CD4-positive, alpha-beta T cell treated with Interleukin-2 at 100 ng/mL for 4 hours (primary cell): ENCODE measurements at places on chromosomes 13 and 19.
A peak's percentile ranks its signal among the peaks of the same experiment; 100 is the strongest.

DNA sequence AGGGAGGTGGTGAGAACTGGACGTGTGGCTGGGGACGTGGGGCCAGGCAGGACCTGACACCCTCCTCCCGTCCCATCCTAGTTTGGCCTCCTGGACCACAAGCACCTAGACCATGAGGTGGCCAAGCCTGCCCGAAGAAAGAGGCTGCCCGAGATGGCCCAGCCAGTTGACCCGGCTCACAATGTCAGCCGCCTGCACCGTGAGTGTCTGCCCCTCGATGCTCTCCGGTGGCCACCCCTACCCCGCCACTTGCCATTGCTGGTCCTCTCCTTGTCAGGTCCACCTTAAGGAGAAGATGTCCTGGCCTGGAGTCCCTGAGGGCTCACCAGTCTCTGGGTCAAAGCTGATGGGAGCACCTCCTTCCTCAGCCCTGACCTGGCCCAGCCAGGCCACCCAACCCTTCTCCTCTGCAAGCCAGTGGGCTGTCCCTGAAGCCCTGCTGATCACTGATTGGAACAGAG lies 2.2 kb downstream of the ANGPTL4 start:
- no peak for DNase-seq

- no peak for DNase-seq
These were observed 151.9 kb downstream of the LACC1 start for GRCh38 chr13:44031555-44031954.

GRCh38 chr13:54636231-54636630 lies 1607.6 kb downstream of the OLFM4 start:
- DNase-seq, result no peak

DNA sequence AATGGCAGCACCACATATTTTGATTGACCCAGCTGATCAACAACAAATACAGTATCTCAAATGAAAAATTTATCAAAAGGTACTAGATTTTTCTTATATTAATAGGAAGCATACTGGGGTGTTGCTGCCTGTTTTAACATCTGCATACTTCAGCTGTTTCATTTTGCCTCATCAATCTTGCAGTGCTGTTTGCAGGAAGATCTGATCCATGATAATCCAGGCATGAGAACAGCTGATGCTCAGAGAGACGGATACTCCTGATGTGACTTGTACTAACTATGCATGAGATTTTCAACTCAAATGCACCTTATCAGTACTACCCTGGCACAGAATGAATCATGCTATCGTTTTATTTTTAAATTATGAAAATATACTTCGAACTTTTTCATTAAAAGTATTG lies 2136.8 kb downstream of the PCDH9 start:
- no peak for DNase-seq

- DNase-seq, result no peak
These were observed 799.7 kb downstream of the DACH1 start for GRCh38 chr13:71067165-71067815.

DNA sequence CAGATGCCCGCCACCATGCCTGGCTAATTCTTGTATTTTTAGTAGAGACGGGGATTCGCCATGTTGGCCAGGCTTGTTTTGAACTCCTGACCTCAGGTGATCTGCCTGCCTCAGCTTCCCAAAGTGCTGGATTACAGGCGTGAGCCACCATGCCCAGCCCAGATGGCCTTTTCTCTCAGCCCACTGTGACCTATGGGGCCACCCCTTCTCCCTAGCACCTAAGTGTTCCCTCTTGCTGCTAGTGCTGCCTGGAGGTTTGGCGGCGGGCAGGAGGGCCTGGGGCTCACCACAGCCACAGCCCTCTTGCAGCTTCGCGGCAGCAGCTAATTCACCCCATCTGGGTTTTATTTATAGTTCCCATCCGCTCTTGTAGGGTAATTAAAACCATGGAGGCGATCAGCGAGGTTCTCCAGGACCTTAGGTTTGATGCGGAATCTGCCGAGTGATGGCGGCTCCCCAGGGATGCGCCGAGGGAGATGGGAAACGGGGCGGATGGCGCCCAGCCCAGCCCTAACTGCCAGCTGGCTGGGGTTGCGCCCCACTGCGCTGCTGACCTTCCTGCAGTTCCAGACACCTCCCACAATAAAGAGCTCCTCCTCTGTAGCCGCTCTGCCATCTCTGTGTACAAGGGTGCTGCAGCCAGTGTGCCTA lies 3.3 kb downstream of the REX1BD start:
- no peak for DNase-seq

- peak; percentile 20 for DNase-seq
These were observed 89.4 kb downstream of the DPF1 start for GRCh38 chr19:38134540-38135149.

DNA sequence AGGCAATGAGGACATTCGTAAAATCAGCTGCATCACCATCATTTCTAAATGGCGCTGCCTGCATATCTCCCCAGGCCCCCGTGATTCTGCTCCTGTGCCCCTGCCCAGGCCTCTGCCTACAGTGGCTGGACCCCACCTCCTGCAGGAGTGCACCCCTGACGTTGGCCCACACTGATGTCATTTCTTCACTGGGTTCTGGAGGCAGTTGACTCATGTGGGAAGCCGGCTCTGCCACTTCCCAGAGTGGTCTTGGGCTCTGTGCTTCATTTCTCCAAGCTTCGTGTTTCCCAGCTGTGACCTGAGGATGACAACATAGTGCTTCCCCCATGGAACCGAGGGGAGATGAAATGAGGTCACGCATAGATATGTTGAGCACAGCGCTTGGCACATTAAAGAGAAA lies 19.9 kb downstream of the CCNE1 start:
- no peak for DNase-seq

DNA sequence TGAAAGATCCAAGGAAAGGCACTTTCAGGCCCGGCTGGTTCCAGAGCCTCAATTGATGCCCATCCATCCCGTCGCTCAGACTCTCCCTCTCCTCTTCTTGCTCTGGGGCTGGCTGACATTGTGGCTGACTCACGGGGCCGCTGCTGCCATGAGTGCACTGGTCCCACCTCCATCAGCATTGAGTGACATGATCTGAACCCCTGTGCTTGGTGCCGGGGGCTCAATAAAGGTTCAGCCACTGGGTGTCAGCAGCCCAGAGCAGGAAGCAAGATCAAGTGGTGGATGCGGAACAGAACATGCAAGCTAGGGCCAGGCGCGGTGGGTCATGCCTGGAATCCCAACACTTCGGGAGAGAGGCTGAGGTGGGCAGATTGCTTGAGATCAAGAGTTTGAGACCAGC lies 39.5 kb downstream of the COMP start:
- DNase-seq, result no peak

- no peak for DNase-seq
These were observed 391 bp downstream of the ZNF761 start for GRCh38 chr19:53432088-53432661.

GRCh38 chr13:99989276-99990125 lies 7.9 kb downstream of the ZIC2 start:
- DNase-seq, result no peak

- DNase-seq, result no peak
These were observed 237.4 kb downstream of the LMO7 start for GRCh38 chr13:75873494-75873893.

DNA sequence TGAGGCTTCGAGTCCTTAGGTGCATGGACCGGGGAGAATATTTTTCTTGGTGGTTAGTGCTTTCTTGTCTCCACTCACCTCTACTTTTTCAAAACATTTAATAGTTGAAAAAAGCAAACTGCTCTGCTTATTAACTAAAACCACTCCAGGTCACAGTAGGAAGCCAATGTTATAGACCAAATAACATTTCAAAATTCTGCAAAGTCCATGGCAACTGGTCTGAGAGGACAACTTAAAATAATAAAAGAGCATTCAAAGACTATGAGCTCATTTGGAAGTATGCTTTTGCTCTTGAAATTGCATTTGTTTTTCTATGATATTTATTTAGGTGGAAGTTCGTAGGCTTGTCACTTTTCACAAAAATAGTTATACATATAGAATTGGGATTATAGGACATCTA lies 483.0 kb downstream of the DCT start:
- DNase-seq, result no peak

GRCh38 chr19:29411113-29411581 lies 114.6 kb upstream of the VSTM2B start:
- DNase-seq, result no peak

DNA sequence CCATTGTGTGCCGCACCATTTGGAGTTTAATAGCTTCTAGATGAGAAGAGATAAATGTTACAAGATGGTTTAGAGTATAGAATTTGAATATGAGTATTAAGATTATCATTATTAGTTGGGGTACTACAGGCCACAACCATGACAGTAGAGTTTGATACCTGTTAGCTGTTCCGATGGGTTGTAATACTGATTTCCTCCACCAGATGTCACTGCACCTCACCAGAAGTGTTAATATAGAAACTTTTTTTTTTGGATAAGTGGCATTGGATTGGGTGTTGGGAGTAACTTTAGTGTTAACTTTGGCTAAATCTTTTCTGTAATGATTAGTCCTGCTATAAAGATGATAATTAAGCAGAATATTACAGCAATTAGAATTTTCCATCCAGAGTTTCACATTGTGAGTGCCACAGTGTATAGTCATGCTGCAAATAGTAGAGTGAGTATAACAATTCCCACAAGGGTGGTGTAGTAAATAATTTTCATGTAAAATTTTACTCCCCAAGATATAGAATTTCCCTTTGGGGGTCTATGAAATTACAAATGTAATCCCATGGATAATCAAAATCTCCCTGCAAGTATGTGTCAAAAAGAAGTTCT lies 56.3 kb downstream of the PSG3 start:
- DNase-seq, result peak; percentile 17

GRCh38 chr13:43648733-43649132 lies 138.0 kb downstream of the ENOX1 start:
- DNase-seq, result no peak

GRCh38 chr19:6983448-6983847 lies 37.8 kb downstream of the MBD3L2B start:
- DNase-seq, result no peak

DNA sequence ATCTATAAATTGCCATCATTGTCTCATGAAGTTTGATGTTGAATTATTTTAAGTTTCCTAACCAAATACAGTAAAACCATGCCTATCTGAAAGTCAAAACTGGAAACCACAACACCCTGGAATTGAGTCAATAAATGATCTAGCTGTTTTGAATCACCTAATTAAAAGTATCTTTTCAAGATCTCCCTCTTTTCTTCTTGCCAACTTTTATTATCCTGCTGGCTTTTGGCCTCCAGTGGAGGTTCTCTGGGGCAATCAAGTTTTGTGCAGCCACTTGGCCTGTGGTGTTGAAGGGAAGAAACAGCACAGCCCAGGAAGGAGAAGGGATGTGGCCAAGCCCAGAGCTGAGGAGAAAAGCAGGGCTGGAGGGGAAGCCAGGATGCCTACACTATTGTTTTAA lies 255.4 kb downstream of the COG6 start:
- no peak for DNase-seq

DNA sequence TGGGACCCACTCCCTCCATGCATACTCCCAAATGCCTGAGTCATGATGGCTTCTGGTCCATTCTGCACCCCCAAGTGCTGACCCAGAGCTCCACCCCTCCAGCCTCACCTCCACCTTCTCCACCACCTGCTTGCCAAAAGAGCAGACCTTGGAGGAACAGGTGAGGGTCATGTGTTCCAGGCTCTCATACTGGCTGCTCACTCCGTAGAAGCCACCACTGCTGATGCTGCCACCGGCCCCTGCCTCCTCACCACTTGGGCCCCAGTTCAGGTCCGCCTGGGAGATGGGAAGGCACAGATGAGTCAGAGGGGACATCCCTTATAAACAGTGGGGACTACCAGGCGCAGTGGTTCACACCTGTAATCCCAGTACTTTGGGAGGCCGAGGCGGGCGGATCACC lies 7.9 kb downstream of the CD37 start:
- no peak for DNase-seq

DNA sequence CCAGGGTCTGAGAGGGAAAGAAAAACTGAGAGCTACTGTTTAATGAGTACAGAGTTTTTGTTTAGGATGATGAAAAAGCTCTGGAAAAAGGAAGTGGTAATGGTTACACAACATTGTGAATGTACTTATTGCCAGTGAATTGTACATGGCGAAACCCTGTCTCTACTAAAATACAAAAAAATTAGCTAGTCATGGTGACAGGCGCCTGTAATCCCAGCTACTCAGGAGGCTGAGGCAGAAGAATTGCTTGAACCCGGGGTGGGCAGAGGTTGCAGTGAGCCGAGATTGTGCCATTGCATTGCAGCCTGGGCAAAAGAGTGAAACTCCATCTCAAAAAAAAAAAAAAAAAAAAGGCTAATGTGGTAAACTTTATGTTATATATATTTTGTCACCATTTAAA lies 96.3 kb downstream of the VWA8 start:
- DNase-seq, result no peak
